ENCODE measurements at places on chromosomes 6 and 20.

DNA sequence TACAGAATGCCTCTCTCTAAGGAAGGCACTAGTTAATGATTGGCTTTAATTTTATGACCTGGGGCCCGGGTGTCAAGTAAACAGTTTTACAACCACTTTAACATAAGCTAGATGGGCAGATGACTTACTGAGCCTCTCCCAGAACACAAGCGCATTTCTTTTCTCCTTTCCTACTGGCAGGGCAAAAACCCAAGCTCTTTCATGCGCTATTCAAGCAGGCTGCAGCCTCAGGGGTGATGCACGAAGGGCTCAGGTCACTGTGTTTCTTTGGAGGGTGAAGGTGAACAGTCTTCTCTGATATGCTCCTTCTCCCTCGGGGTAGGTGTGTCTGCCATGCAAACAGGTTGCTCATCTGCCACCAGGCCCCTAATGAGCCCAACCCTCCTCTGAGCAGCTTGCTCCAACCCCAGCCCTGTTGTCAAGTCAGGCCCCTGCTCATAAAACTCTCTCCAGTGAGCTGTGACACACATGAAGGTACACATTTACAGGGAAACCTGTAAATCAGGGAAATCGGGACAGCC lies 73.5 kb upstream of the CDH4 start:
- DNase-seq: no peak

DNA sequence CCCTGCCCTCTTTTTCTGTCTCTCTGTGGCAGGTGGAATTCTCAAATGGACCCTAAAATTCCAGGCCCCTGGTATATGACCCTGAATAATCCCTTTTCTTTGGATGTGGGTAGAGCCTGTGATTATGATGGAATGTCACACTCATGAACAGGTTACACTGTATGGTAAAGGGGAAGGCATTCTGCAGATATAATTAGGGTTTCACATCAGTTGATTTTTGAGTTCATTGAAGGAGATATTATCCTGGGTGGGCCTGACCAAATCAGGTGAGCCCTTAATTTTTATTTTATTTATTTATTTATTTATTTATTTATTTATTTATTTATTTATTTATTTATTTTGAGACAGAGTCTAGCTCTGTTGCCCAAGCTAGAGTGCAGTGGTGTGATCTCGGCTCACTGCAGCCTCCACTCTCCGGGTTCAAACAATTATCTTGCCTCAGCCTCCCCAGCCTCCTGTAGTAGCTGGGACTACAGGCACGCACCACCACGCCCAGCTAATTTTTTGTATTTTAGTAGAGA lies 13.7 kb upstream of the STMND1 start:
- DNase-seq: no peak

GRCh38 chr6:15842727-15843117 lies 179.9 kb upstream of the DTNBP1 start:
- no peak for DNase-seq

- DNase-seq: no peak
Measured at GRCh38 chr6:160162030-160162566, 40.5 kb downstream of the SLC22A1 start.

DNA sequence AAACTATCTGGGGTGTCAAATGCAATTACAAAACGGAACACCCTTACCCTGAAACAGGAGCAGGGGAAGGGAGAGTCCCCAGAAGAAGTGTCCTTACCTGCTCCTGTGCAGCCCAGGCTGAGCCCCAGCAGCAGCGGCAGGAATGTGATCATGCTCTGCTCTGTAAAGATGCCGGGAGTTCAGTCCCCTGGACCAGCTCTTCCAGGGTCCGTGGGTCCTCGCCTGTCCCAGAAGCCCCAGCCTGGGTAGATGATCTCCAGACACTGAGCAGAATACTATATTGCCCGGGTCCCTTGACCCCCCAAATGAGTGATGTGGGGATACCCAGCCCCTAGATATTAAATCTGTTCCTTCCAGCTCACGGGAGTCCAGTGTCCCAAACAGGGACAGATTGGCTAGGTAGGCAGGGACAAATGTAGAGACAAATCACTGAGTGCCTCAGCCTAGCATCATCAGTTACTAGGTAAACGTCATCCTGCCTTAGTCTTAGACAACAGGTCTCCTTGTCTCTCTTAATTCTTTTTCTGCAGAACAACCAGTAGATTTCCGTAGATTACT lies at the start of gene HLA-DMB:
HLA-DMB (minus strand) TSS at position 373 of the 558 bp plus-strand sequence; CDS start at position 152, 221 bp downstream.
- DNase-seq: peak; percentile 73

DNA sequence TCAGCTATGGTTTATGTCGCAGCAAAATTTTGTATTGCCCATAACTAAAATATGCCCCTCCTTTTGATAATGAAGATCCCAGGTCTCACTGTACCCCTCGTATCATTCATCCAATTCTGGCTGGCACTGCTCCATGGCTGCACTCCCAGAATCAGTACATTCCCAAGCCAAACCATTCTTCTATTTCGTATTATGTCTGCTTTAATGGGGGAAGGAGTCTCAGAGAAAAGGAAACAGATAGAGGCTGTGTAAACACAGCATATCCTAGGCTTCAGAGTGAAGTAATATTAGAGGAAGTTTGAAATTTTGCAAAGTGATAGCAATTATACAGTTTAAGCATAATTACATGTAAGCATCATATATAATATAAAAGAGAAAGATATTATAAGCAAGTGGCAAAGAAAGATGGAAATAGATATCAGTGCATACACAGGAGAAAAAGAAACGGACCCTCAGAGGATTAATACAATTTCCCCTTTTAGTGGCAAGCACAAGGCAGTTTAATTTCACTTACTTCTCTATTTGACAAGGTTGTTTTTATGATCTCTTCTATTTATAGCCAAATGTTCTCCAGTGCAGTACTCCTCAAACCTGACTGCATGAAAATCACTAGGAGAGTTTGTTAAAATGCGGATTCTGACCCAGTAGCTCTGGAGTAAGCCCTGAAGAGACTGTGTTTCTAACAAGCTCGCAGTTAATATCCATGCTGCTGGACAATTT lies 56.5 kb upstream of the TENT5A start:
- no peak for DNase-seq

DNA sequence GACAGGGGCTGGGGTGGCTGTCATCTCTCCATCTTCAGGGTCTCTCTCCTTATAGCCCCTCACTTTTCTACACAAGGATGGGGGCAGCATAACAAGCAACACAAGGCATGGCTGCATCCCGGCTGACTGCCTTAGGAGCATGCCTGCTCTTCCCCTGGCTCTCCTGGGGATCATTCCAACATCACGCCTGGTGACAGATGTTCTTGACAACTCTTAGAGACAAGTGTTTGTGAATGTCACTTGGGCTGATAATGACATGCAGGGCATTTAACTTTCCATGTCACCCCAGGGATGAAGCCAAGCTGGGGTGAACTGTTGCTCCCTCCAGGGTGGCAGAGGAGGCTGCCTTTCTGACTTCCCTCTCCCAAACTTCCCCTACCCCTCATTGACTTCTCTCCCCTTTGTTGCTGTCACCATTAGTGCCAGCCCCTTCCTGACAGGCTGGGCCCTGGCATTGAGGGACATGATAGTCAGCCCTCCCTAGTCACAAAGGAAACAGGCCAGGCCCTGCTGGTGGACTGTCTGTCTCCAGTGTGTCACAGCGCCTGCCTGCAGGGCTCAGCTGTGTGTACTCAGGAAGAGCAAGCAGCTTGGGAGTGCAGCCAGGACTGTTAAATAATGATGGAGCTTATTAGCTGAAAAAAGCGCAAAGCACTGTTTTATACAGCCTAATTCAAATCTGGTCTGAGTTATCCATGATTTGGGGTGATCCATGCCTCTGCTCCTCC lies 161.8 kb downstream of the LRFN2 start:
- DNase-seq: no peak

GRCh38 chr6:53130569-53131290 lies 17.9 kb downstream of the GCM1 start:
- no peak for DNase-seq

DNA sequence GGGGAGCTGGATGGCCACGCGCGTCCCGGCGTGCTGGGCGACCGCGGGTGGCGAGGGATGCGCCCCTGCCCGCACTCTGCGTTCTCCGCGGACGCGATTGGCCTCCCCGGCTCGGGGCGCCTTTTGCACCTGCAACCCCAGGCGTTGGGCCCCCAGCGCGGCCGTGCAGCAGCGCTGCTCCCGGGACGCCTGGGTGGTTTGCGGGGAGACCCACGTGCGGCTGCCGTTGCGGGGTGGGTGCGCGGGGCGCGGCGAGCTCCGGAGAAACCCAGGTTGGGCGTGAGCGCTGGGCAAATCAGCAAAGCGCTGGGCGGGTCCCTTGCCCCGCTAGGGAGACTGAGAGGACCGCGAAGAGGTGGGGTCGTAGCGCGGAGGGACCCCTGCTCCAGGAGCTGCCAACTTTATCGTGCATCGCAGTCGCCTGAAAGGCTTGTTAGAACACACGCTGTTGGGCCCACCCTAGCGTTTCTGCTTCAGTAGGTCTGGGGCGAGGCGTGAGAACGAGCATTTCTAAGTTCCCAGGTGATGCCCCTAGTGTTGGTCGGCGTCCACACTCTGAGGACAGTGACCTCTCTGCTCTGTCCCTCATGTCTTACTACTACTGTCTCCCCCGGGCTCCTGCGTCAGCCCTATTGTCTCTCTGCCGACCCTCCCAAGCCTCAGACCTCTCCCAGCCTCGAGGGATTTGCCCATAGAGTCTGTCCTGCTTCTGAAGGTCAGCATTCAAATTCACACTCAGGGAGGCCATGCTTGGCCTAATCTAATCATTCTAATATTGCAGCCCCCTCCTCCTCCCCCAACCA lies 538 bp upstream of the ZFP64 start:
- no peak for DNase-seq

DNA sequence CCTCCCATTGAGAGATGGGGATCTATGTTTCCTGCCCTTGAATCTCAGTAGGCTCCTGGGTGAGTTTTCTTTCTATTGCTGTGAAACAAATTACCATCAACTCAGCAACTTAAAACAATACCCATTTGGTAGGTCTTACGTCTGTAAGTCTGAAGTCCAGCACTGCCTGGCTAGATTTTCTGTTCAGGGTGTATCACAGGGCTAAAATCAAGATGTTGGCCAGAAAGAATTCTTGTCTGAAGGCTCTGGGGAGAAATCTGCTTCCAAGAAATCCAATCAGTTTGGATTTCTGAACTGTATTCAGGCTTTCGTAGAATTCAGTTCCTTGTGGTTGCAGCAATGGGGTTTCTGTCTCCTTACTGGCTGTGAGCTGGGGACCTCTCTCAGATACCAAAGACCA lies 99.6 kb upstream of the SLC24A3 start:
- no peak for DNase-seq

- DNase-seq: no peak
Measured at GRCh38 chr6:160031871-160032270, 63.0 kb downstream of the IGF2R start.

- DNase-seq: peak; percentile 20
Measured at GRCh38 chr6:82033631-82034211, 213.8 kb downstream of the IBTK start.

DNA sequence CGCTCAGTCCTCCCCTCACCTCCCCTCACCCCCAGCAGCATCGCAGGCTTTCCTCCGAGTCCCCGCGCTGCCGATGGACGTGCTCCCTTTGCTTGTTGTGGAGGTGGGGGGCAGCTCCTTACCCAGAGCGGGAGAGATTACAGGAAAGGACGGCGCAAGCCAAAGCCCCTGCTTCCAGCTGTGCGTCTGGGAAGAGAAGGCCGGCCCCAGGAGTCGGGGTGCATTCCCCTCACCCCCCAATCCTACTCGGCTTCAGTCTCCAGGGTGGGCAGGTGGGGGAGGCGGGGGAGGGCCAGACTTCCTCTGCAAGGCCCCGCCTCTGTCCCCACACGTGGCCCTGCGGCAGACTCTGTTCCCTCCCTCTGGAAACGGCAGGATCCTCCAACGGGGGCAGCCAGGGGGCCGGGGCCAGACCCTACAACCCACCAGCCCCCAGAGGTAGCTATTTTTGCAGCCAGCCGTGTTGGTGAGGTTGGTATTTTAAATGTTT lies 43.6 kb downstream of the NTSR1 start:
- DNase-seq: no peak

DNA sequence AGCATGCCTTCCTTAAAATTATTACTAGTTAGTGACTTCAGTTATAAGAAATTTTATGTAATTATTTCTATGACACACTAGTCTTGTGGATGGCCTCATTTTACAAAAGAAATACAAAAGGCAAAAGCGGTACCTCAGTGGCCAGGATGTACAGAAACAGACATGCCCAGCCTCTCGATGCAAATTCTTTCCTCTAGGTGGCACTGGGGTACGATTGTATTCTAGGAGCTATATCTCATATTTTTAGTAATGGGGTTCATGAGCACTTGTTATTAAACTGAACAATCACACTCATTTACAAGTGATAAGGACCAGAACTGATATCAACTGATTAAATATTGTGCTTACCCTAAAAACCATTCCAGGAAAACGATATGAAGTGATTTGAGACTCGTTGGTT lies 59.8 kb downstream of the SOD2 start:
- peak; percentile 27 for DNase-seq

DNA sequence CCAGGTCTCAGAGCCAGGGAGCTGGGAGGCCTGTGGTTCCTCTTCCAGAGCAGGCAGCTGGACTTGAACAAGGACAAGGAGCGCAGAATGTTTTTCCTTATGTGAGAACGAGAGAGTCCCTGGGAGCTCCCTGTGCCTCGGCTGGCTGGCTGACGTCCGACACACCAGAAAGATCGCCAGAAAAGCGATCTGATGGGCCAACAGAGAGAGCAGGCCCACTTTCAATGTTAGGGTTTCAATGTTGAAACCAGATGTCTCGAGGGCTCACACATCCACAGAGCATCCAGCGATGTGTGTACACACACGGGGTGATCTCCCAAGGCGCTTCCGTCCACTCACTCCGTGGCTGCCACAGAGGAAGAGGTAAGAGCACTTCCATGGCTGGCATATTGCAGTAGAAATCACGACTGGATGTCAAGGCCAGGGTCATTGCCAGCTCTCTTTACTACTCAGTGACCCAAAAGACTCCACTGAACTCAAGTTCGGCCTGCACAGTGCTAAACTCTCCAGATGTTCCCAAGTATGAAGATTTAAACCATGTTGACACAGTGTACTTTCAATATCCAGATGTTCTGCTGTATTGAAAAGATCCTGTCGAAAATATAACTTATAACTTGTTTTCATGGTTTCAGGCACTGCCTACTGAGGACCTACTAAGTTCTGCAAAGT lies 70.8 kb upstream of the FOXC1 start:
- DNase-seq: no peak

DNA sequence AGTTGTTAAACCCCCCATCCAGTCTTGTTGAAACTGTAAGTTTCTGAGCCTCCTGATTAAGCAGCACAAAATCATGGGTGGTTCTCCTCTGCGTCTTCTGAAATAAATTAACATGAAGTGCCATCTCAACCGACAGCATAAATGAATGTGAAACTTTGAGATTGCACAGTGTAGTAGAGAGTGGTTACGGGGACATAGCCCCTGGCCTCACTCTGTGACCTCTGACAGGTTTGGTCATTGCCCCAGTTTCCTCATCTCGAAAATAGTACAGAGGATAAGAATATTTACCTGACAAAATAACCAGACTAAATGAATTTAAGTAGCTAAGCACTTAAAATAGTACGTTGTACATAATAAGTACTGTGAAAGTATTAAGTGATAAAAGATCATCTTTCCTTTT lies 19.1 kb downstream of the NKX2-4 start:
- no peak for DNase-seq
